AG20443 (cell line): ENCODE measurements at places on chromosomes 1 and 21.

DNA sequence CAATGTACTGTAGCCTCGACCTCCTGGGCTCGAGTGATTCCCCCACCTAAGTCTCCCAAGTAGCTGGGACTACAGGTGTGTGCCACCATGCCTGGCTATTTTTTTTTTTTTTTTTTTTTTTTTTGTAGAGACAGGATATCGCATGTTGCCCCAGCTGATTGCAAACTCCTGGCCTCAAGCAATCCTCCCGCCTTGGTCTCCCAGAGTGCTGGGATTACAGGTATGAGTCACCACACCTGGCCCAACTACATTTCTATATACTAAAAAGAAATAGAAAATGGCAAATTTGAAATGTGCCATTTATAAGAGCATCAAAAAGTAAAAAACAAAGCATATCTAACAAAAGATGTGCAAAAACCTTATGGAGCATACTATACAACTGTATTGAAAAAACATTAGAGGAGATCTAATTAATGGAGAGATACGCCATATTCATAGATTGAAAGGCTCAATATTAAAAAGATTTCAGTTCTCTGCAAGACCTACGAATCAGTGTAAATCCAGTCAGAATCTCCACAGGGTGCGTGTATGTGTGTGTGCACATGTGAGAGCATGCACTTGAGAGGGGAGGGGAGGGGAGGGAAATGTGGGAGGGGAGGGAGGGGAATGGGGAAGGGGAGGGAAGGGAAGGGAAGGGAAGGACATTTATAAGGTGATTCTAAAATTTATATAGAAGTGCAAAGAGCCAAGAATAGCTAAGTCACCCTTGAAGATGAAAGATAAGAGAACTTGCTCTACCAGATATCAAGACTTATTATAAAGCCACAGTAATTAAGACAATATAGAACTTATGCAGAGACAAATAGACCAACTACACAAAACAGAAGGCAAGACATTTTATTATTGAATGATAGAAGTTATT is 15.5 kb upstream of the PADI4 start:
- DNase-seq, result no peak

DNA sequence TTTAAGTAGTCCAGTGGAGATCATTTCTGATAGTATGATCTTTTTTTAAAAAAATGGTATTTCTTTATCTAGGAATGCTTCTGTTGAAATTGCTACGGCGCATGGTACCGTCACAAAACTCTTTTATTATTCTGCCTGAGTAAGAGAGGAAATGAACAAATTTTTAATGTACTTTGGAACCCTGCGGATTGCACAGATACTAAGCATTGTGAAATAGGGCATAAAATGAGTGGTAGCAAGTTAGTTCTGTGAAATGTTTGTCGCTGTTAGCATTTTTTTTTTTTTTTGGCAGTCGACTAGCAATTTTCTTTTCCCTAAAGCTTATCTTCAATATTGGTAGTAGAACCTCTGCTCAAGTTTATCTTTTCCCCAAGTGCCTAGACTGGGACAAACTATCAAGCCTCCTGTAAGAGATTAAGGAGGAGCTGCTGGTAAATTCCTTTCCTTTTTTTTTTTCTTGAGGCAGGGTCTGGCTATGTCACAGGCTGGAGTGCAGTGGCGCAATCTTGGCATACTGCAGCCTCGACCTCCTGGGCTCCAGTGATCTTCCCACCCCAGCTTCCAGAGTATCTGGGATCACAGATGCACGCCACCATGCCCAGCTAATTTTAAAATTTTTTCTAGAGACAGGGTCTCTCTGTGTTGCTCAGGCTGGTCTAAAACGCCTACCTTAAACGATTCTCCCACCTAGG is 2.2 kb downstream of the ITSN1 start:
- peak; percentile 47 for DNase-seq

DNA sequence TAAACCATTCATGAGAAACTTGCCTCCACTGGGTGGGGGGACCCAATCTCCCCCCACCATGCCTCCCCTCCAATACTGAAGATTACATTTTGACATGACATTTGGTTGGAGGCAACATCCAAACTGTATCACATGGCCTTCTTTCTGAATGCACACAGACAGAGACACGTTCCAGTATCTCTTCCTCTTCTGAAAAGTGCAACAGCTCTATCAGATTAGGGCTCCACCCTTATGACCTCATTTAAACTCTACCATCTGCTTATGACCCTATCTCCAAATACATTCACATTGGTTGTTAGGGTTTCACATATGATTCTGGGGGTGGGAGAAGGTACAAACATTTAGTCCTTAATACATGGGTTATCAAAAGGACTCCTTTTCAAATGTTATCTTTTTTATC is 481.8 kb upstream of the NFIA start:
- no peak for DNase-seq

DNA sequence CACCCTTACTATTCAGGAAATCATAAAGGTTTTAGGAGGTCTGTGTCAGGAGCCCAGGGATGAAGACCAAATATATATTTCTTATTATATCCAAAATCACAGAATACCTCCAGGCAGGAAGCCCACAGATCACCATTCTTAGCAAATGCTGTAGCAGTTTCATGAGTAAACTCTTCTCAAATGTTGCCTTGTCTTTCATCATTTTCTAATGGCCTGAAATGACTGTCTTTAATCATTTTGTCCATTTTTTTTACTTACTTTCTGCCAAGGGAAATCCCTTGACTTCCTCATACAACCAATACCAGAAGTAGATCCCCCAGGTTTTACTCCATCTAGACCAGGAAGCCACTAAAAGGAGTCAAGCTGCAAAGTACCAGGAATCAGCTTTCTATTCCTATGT is 32.4 kb downstream of the PSMG1 start:
- no peak for DNase-seq

DNA sequence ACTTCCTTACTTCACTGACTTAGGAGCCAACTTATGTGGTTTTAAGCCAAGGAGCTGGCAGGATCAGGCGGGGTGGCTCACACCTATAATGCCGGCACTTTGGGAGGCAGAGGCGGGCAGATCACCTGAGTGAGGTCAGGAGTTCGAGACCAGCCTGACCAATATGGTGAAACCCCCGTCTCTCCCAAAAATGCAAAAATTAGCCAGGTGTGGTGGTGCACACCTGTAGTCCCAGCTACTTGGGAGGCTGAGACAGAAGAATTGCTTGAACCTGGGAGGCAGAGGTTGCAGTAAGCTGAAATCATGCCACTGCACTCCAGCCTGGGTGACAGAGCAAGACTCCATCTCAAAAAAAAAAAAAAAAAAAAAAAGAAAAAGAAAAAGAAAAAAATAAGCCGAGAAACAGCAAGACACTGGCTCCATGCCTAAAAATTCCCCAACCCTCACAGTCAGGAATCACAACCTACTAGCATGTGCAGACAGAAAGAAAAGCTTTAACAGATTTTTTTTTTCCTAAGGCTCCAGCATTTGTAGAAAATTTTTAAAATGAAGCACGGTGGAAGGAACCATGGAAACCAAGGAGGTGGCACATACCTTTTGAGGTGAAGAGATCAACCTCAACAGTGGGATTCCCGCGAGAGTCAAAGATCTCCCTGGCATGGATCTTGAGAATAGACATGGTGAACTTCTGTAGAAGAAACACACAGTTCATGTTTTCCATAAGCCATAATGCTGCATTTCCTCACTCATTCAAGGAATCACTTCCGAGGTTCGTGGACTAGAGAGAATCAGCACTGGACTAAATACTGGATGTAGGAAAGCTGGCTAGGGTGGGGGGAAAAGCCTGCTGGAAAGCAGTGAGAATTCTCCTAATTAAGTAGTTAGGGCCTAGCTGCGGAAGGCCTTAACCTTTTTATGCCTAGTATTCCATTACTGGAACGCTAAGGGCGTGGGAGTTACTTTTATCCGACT is 4.0 kb downstream of the ENO1 start:
- no peak for DNase-seq

- peak; percentile 95 for DNase-seq
Measured at GRCh38 chr1:31843506-31843905, 27.7 kb upstream of the SPOCD1 start.

- DNase-seq, result no peak
Measured at GRCh38 chr21:21730512-21730911, 732.3 kb downstream of the NCAM2 start.

DNA sequence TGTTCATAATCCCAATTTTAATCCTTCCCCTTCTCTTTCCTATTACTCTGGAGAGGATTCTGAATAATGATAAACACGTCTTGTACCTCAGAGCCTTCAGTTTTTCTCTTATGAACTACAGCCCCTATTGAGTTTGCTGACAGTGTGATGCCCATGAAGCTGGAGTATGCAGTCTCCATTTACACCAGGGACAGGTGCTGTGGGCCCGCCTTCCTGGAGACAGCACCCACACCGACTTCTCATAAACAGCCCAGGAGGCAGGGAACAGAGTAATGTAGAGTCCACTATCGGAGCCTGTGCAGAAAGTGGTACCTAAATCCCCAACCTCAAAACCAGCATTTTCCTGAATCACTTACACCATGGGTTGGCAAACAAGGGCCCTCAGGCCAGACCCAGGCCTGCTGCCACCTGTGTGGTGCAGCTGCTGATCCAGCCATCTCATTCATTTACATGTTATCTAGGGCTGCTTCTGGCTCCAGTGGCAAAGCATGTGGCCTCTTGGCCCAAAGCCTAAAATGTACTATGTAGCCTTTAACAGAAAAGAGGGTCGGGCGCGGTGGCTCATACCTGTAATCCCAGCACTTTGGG is 95.1 kb upstream of the KRTAP19-8 start:
- DNase-seq, result no peak

DNA sequence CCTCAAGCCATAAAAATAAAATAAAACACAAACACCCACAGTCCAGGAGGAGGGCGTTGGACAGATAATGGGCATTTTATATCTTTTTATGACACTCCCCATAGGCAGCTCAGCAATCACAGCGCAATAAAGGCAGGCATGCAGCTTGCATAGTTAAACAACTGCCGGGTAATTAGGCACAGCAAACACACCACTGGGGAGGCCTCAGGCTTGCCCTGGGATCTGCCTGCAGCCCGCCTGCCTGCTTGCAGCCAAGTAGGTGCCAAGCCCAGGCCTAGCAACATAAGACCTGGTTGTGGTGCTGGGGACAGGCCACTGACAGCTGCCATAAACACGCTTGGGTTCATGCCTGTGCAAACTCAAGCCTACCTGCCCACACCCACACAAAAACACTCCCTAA is 54.2 kb downstream of the DMAP1 start:
- no peak for DNase-seq

GRCh38 chr21:44765231-44766013 is 36.2 kb downstream of the UBE2G2 start:
- DNase-seq, result no peak

GRCh38 chr1:224543453-224543852 is 72.7 kb upstream of the CNIH3 start:
- DNase-seq, result no peak

GRCh38 chr1:29499104-29499650 is 262.9 kb downstream of the PTPRU start:
- DNase-seq, result no peak

- no peak for DNase-seq
Measured at GRCh38 chr1:61424382-61424781, 300.6 kb downstream of the TM2D1 start.

DNA sequence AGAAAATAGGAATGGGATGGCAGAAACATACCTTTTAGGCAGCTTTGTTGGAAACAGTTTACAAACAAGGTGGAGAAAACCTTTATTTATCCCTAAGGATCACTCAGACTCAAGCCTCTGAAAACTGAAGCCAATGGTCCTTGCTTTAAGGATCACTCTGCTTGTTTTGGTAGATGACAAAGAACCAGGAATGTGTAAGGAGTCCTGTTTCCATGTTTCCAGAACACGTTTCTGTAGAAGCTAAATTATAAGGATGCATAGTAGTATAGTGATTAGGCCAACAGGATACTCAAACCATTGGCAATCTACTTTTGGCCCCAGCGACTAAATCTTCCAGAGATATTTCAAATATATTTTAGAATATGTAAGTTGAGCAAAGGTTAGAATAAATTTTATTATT is 149.1 kb upstream of the HP1BP3 start:
- DNase-seq, result no peak

DNA sequence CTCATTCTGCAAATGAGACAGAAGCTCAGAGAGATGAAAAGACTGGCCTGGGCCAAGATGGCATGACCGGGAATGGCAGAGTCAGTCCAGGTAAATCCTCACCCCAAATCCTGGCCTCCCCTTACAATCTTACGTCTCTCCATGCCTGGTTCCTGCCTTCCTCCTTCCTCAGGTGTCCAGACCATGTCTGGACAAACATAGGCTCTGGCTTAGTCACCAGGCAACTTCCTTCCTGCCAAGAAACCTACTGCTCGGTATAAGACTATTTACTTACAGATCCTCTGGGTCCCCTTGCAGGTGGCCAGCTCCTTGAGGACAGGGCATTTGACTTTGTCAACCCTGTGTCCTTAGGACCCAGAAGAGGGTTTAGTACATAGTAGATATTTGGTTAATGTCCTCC is 69.4 kb upstream of the ROR1 start:
- DNase-seq, result no peak

- no peak for DNase-seq
Measured at GRCh38 chr21:34880401-34880800, 168.7 kb downstream of the RUNX1 start.

DNA sequence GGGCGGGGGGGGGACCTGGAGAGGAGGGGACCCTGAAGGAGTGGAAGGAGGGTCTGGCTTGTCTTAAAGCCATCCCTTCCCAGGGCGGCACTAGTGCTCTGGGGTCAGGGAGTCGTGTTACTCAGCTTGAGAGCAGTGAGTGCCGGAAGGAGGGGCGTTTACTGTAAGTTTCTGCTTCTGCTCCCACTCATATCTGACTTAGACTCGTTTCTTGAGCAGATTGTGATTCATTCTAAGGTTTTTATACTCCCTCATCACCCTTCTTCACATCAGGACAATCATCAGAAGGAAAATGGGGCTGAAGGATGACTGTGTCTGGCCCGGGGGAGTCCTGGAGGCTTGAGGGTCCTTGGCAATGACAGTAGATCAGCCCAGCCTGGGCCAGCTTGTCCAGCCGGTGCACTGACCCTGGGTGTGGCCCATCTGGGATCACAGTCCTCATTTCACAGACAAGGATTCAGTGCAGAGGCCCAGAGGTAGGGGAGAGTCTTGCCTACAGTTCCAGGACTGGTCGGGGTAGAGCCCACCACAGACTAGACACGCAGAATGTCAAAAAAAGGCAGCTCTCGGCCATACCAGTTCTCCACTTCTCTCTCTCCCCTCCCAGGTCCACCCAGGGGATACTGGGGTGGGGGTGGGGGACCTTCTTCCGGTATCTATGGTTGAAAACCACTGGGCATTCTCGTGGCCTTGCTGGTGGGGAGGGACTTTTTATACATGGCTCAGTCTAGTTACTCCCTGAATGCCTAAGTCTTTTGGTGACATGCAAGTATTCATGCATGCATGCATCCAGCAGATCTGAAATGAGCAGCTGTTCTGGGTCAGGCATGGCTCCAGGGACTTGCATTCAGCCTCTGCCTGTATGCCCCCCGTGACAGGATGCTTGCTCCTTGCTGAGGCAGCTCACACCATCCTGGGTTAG is 5.1 kb downstream of the TNFRSF8 start:
- DNase-seq, result peak; percentile 65

- no peak for DNase-seq
Measured at GRCh38 chr1:94339206-94339927, 78.8 kb upstream of the ABCD3 start.

DNA sequence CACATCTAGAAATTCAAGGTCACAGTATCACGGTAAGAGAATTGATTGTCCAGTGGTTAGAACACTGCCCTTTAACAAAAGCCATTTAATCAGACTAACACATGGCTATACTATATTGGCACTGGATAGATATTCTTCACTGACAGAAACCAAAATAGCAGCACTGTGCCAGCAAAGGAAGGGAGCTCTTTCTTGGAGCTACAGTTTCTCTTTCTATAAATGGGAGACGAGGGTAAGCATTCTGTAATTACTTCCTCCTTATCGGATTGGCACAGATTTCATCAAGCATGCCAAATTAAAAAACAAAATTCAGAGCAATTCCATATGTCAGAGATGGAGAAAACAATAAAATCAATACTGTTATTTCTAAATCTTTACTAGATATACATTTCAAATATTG is 115.7 kb upstream of the CACYBP start:
- no peak for DNase-seq
